ENCODE measurements at places on chromosomes 3 and 15.

- no peak for DNase-seq
These were observed 446.0 kb downstream of the GRM7 start for GRCh38 chr3:7306901-7307300.

DNA sequence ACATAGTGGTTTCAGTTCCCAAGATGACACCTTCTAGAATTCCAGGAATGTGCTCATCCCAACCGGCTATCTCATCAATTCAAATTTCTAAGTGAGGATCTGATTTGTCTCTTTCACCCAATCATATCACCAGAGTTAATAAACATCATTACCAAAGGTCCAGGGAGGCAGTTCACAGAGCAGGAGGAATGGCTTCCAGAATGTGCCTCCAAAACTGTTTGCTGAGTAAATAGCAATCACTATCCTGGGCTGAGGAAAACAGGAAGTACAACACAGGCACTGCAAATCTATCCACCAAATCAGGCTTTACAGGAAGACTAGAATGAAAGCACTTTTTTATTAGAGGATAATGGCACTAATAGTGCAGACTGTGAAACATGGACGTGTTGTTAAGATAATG lies 61.5 kb downstream of the OSBPL10 start:
- no peak for DNase-seq

GRCh38 chr3:55876560-55876959 lies 389.5 kb upstream of the WNT5A start:
- DNase-seq, result no peak

DNA sequence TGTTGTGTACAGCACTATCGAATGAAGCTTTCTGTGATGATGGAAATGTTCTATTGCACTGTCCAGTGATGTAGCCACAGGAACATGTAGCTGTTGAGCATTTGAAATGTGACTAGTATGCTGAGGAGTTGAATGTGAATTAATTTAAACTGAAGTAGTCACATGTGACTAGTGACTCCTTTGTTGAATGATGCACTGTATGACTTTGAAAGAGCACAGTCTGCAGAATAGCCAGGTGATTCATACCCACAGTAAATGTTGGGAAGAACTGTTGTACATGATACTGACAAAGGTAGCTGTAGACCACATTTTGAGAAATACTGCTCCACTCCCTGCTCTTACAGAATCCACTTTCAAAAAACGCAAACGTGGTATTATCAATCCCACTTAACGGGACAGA lies 34.0 kb upstream of the ACTL6A start:
- DNase-seq, result no peak

DNA sequence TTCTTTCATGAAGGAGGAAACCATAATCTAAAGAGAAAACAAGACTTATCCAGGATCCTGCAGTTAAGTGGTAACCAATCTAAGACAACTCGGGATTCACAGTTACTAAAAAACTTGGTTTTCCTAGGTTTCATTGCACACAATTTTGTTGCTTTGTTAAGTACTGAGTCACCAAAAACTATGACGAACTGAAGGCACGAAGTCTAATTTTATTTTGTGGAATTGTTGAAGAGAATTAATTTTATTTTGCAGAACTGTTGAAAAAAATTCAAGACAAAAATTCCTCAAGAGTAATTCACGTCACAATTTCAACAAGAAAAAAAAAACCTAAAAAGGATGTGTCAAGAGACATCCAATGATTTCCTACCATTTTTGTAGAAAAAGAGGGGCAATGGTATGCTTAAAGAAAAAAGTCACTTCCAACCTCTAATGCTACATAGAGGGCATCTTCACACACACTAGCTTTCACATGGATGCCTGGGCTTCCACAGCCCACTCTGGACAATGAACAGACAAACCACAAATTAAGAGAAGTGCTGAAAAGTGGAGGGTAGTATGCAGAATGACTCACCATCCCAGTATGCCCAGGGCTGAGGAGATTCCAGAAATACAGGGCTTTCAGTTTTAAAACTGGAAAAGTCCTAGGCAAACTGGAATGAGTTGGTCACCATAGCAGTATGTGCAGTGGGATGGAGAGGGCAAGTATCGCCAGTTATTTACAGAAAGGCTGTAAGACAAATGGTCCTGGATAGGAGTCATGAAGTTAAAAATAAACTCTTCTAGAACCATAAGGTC lies 29.2 kb downstream of the PLOD2 start:
- DNase-seq, result no peak

DNA sequence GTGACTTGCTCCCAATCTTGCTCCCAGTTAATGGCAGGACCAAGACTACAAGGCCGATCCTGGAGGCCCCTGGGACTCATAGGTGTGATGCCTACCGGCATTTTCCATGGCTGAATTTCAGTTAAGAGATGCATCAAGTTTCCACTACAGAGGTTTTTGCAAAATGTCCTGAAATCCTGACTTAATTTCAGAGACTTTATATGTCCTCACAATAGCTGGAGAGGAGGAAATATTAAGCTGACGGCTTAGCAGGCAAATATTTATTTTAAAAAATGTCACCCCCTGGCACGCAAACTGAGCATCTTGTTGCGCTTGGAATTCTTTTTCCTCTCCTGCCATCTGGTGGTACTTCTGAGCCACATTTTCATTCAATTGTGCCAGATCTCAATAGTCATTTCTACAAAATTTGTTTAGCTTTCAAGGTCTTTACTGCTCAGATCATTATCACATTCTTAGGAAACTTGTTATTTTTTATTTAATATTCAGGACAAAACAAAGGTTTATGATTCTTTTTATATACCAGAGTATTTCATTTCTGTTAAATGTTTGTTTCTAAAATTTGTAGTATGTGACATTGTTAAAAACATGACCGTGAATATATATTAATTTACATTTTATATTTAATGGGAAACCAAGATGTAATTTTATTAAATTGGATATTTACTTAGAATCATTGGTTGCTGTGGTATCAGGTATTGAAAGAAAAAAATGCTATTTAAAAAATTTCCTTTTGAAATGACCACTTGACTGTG lies 189.2 kb upstream of the THRB start:
- DNase-seq, result no peak

DNA sequence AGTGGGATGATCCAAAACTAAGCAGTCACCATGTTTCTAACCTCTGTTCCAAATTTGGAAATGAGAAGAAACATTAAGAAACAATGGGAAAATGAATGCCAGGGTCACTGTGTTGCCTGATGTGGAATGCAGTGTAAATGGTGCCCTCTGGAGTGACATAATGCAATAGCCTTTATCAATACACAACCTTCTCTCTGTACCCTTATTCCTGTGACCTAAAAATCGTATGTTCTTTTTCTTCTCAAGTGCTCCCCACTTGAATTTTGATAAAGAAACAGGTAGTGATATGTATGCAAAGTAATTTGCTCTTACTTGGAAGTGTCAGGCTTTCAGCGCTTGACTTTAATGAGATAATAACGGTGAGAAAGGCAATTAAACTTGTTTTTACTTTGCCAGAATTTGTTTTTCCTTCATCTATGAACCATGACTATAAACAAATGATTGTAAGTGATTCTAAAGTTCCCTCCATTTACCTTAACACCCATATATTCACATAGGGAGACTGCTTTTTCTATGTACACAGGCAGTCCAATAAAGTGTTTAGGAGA lies 145.8 kb upstream of the THRB start:
- no peak for DNase-seq

- DNase-seq, result peak; percentile 22
These were observed 168.7 kb downstream of the POTEB3 start for GRCh38 chr15:21271566-21271965.

DNA sequence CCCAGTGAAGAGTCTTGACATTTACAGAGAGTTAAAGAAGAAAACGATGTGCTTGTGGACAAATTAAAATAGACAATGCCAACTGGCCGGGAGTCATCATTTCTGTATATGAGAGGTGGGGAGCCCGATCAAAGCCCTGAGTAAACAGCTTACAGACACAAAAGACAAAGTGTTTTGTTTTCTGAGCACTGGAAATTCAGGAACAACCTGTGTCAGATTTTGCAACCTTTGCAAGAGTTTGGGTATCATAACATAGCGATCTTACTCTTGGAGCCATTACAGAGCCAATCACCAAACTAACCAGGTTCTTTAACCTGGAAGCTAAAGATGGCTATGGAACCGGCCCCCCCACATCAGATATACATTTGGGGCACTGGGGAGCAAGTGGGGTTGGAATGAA lies 101.9 kb upstream of the LRIG1 start:
- DNase-seq, result no peak

- no peak for DNase-seq
These were observed 86.8 kb downstream of the TMCO5A start for GRCh38 chr15:38021259-38021658.

Measured in CD14-positive monocyte (primary cell).